T follicular helper cell (primary cell): ENCODE measurements at places on chromosomes 4 and X.

GRCh38 chr4:21411086-21411485, 537.5 kb downstream of the KCNIP4 start:
- no peak for DNase-seq

DNA sequence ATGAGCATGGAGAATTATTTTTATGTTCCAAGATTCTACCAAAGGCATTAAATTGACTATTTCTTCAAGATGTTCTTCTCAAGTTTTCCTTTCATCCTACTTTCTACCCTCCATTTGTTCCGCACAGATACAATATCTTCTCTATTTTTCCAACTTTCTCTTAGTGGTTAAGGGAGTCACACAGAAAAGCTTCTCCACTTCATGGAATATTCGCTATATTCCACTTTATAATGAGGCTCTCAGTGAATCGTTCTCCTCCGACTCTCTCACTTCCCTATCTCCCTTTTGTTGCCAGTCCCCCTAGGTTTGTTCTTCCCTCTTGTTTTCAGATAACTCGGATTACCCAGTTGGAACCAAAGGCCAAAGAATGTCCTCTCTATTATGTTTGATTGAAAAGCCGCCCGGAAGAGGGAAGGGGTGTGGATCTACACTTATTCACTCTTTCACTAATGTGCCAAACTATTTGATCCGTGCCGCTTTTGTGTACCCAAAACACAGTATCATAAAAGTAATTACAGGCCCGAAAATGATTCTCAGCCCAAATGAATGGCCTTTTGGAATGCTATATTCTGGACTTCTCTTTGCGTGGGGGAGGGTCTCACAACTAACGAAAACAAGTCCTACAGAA, 1.2 kb downstream of the SH3D19 start:
- DNase-seq: no peak

- no peak for DNase-seq
These were observed 65.4 kb upstream of the TRPC3 start for GRCh38 chr4:122017296-122017695.

DNA sequence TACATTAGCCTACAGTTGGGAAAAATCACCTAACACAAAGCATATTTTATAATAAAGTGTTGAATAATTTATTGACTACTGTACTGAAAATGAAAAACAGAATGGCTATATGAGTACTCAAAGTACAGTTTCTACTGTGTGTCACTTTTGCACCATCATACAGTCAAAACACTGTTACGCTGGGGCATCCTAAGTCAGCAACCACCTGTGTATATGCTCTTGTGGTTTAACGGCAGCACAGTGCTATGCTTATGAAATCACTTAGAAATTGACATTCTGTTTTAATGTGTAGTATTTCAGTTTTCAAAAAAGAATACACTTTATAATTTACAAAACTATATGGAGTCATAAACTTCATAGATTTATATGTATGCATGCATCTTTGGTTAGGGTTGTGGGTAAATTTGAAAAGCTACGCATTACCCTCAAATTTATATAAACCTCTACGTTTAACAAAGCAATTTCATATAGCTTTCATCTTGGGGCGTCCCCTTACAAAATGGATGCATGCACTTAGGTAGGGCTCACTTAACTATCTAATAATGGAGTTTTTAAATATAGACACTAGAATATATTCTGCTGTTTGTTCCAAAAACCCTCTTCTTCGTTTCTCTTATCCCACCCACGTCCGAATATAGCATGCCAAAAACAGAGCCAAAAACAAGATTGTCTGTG, 690 bp upstream of the NEIL3 start:
- DNase-seq: no peak

GRCh38 chr4:79831119-79831528, 241.9 kb downstream of the ANTXR2 start:
- DNase-seq: no peak

GRCh38 chr4:3740256-3740655, 25.9 kb upstream of the ADRA2C start:
- no peak for DNase-seq

DNA sequence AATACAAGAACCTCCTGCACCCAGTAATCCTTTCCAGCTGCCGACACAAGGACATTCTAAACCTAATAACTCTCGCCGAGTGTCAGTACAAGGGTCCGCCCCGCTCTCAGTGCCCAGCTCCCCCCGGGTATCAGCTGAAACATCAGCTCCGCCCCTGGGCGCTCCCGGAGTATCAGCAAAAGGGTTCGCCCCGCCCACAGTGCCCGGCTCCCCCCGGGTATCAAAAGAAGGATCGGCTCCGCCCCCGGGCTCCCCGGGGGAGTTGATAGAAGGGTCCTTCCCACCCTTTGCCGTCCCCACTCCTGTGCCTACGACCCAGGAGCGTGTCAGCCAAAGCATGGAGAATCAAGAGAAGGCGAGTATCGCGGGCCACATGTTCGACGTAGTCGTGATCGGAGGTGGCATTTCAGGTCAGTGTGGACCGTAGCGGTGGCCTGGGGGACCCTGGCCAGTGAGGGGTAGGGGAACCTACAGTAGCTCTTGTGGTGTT, at the start of gene MAOA:
MAOA (plus strand) TSS at position 295 of the 490 bp plus-strand sequence; CDS start at position 338, 43 bp downstream.
- DNase-seq: peak; percentile 25

DNA sequence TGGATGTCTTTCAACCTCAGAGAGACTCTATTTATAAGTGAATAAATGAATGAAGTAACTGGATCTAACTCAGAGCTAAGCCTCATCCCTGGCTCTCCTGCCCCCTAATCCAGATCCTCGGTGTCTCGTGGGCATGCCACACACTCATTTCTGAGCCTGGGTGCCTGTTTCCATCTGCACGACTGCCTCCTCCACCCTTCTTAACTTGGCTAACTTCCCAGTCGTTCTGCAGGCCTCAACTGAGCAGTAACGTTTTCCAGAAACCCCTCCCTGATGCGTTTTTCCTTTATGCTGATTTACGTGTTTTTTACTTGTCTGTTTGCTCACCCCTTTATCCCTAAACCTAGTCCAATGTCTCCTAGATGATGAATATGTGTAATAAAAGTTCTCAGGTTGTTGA, 186.9 kb upstream of the HS3ST1 start:
- no peak for DNase-seq

- no peak for DNase-seq
These were observed 54.2 kb upstream of the SLC10A4 start for GRCh38 chr4:48428926-48429325.

DNA sequence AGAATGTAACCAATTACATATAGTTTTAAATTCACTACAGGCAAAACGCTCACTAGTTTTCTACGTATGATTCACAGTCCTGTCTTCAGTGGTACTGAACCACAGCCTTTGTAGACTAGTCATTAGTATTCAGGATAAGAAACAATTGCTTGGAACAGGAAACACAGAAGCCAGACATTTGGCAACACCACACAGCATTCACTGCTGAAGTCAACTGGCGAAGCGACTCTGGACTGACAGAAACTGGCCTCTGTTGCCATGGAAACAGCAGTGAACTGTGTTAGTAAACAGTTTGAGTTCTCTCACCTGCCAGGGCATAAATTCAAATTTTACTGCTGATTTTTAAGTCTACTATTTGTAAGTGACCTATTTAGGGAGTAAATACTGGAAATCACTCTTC, 57.6 kb downstream of the MAPK10 start:
- DNase-seq: no peak

- DNase-seq: no peak
These were observed 22.5 kb downstream of the NFXL1 start for GRCh38 chr4:47891928-47892327.

DNA sequence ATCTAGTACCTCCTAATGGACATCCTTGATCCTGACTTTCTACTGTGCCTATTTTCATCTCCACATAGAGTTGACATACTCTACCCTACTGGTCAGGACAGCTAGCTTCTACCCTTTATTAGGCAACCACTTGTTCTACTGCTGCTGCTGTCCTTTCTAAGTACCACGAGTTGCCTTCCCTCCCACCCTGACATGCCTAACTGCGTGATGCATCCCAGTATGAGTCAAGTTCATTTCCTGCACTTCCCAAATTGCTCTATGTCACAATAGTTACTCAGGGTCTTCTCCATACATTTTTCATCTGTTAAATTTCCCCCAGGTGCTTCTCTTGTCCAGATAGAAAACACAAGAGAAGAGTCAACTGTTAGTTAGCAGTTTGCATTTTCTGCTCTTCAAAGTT, 133.4 kb downstream of the TBC1D19 start:
- no peak for DNase-seq

DNA sequence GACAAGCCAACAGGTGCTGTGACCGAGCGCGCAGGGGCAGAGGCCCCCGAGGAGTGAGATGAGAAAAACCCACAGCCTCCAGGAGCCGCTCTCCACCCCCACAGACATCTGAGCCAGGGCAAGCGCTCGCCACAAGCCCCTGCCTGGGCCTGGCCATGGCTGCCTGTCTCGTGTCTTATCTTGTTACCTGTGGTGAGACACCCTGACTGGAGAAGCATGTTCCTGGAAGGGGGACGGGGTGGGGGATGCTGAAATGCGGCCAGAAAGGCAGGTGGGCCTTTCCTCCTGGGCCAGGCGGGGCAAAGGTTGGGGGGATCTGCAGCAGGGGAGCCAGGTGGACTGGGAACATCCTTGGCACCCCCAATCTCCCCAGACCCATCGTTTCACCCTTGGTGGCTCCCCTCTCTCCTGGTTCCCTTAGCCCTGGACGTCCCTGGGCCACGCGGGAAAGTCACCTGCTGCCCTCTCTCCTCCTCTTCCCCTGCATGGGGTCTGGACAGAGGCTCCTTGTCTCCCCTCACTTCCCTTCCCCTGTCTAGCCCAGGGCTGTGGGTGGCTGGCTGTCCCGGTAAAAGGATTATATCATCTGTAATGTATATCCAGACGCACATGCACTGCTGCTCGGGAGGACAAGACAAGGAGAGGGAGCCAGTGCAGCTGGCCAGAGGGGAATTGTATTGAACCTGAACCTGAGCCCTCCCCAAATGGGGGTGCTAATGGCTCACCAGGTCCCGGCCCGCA, 8.4 kb upstream of the DUSP9 start:
- no peak for DNase-seq

DNA sequence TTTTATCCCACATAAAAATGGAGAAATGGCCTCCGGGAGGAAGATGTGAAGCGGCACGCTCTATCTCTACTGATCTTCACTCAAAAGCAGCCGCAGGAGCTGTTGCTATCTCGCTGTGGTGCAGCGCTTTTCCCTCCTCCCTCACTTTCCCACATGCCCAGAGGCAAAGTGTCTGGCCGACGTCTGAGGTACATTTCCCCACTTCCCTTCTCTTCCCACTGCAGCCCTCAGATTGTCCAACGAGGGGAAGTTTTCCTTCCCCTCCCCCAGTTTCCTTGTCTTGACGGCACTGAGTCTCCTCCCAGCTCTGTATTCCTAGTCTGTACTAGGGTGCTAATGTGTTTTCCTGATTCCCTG, 660 bp upstream of the COL25A1 start:
- DNase-seq: no peak

DNA sequence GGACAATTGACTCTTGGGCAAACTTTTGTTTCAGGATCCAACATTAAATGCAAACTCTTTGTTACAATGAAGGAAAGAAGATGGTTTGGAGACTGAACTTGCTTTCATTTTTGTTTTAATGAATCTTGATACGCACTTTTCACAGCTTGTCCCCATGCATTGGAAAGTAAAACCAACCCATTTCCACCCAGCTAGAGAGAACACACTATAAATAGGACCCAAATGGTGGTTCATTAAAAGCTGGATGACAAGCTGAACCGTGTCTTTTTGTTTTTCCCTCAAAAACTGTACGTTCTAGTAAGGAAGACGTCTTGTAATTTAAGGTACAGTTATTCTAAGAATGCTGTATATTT, 95.3 kb upstream of the EGFL6 start:
- DNase-seq: no peak

DNA sequence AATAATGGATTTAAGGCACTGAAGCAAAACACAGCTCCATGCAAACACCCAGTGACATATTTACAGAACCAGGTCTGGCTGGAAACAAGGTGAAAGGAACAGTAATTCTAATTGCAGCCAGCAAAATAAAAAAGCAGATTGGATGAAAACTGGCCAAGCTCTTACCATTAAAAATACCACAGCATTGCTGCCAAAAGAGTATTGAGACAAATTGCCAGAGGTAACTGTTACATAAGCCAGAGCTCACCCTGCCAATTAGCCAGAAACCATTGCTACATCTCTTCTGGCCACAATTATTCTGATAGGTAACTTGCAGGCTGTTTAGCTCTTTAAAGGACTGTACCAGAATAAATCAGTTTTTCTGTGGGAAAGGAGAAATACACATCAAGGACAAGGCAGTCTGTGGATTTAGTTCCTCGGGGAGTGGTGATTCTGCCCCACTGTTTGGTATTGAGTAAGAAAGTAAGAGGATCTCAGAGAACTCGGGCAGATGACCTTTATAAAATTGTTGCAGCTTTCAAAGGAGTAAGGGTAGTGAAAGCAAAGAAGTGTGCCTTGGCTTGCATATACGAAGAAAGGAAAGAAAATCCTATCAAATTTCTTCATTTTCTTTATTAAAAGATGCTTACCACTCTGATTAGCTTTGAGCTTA, 369.5 kb downstream of the PPP3CA start:
- no peak for DNase-seq

- DNase-seq: no peak
These were observed 333.3 kb downstream of the BCOR start for GRCh38 chrX:39764441-39764914.

GRCh38 chr4:77600521-77601451, 4.8 kb upstream of the CXCL13 start:
- DNase-seq: no peak

GRCh38 chr4:139692309-139693012, 26.8 kb downstream of the MGST2 start:
- DNase-seq: no peak

DNA sequence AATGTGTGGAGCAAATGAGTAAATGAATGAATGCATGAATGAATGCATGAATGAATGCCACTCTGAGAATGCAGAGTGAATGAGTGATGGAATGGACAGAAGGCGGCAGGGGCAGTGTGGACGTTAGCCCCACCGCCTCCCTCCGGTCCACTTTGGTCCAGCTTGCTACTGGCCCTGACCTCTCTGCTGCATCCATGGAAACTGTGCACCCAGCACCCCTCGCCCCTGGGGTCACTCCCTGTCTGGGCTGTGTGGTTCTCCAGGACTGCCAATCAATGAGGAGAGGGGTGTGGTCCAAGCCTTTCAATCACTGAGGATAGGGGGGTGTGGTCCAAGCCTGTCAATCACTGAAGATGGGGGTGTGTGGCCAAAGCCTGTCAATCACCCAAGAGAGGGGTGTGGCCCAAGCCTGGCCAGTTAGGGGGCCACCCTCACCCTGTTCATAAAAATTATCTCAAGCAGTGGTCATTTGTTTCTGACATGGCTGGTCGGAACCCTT, 39.2 kb upstream of the ASMTL start:
- no peak for DNase-seq

- no peak for DNase-seq
These were observed 2.7 kb downstream of the ABCD1 start for GRCh38 chrX:153727123-153727931.

- no peak for DNase-seq
These were observed 512.3 kb downstream of the FAT4 start for GRCh38 chr4:125826801-125827695.

- no peak for DNase-seq
These were observed 922.1 kb downstream of the RAB28 start for GRCh38 chr4:12562021-12562420.

- DNase-seq: no peak
These were observed 28.4 kb downstream of the CXCL1 start for GRCh38 chr4:73897380-73898136.

GRCh38 chr4:36420111-36420679, 138.8 kb downstream of the DTHD1 start:
- DNase-seq: no peak

- DNase-seq: no peak
These were observed 6.8 kb upstream of the ANOS1 start for GRCh38 chrX:8738588-8739189.
